ENCODE measurements at places on chromosomes 16 and 17.

GRCh38 chr16:2183671-2184070 lies 12.7 kb downstream of the CASKIN1 start:
- no peak for DNase-seq

- DNase-seq = peak; percentile 93
These were observed 17.9 kb upstream of the NSMCE1 start for GRCh38 chr16:27286451-27286850.

GRCh38 chr17:72946156-72946555 lies 146.3 kb downstream of the SLC39A11 start:
- no peak for DNase-seq

DNA sequence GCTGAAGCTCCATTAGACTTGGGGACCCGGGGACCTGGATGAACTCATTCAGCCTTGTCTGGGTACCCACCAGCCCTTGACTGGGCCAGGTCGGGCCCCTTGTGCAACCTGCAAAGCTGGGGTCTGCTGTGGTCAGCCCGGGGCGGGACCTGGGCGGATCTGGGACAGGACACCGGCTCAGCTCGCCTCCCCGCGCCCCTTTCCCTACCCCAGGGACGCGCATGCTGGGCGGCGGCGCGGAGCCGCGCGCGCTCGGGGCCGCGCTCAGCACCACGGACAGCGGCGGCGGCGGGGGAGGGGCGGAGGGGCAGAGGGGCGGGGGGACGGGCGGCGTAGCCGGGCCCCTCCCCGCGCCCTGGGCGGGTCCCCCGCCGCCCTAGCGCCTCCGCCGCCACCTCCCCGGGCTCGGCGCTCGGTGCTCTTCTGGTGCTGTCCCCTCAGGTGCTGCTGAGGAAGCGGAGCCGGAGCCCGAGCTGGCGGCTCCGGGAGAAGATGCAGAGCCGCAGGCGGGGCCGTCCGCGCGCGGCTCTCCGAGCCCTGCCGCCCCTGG lies 7.4 kb downstream of the ACD start:
- DNase-seq = no peak

DNA sequence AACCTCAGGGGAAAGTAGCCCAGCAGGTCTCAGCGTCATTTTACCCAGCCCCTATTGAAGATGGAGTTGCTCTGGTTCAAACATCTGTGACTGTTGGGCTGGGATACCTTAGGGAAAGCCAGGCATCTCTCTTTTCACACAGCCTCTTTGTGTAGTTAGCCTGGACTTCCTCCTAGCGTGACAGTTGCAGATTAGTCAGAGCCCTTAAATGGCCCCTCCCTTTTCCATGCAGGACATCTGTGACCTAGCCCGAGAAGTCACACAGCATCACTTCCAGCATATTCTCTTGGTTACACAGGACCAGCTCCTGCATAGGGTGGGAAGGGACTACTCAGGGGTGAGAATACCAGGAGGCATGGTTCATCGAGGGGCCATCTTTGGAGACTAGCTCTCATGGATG lies 375.0 kb upstream of the RBFOX1 start:
- DNase-seq = no peak

DNA sequence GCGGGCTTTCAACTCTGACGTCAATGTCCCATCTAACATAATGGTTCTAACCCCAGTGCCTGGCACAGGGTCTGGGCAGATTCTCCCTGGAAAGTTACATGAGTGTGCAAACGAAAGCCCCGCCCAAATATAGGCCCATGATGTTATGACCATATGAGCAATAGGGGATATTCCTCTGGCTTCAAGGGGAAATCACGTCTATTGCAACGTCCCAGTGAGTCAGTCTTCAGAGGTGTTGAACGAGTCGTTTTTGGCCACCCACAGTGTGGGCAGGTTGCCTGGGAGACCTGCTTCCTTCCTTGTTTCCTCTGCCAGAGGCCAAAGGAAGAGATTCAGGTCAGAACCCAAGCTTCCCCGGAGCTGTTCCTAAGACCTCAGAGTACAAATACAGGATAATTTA lies 30.3 kb downstream of the PIK3R5 start:
- peak; percentile 61 for DNase-seq

DNA sequence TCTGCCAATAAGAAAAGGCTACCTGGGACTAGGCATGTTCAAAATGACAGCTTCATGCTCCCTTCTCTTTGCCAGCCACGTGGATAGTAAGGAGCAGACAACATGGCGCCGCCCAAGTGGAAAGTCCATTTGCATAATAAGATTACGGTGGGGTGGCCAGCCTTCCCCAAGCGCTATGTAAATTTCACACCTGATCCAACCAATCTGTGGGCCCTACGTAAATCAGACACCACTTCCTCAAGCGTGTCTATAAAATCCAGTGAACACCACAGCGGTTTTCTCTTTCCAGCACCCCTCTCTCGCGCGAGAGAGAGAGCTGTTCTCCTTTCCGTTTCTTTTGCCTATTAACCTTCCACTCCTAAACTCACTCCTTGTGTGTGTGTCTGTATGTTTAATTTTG lies 140.3 kb upstream of the ERCC4 start:
- DNase-seq = no peak

GRCh38 chr16:67865318-67865717 lies 7.5 kb upstream of the EDC4 start:
- no peak for DNase-seq

- no peak for DNase-seq
These were observed 131.2 kb upstream of the NLRP1 start for GRCh38 chr17:5715478-5715877.

- DNase-seq = no peak
These were observed 30.3 kb downstream of the LDHD start for GRCh38 chr16:75086281-75086680.

DNA sequence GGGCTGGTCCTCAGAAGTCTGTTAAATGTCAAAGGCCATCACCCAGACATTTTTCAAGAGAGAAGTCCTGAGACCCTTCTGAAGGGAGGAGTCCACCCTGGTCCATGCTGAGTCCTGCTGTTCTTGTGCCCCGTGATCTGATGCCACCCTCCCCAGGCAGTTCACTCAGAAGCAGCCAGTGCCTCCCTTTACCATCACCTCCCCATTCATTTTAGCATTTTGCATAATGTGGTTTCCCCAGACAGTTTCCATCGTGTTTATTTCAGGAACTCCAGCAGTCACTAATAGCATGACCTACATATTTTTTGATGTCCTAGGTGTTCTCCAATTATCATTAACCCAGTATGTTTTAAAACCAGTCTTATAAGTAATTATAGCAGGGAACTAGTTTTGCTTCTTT lies 353.0 kb upstream of the CDH5 start:
- DNase-seq = no peak
